ENCODE measurements at places on chromosomes 1 and 21.

- peaks cover 3% of the 10 kb centered on the region for H3K4me1 ChIP-seq
- H3K4me3 ChIP-seq, result no peak overlapping the region
- peak overlapping the region; percentile 15 for H3K27ac ChIP-seq
- no peaks in the 10 kb centered on the region for H3K36me3 ChIP-seq
- DNase-seq, result no peak
Observed at GRCh38 chr1:30404341-30404740, 319.0 kb downstream of the MATN1 start.

GRCh38 chr1:204295671-204296070 lies 64.1 kb downstream of the PLEKHA6 start:
- no peak for DNase-seq
- peaks cover 42% of the 10 kb centered on the region for H3K4me1 ChIP-seq
- H3K36me3 ChIP-seq, result no peaks in the 10 kb centered on the region
- H3K4me3 ChIP-seq, result no peak overlapping the region
- no peaks in the 10 kb centered on the region for H3K27me3 ChIP-seq

DNA sequence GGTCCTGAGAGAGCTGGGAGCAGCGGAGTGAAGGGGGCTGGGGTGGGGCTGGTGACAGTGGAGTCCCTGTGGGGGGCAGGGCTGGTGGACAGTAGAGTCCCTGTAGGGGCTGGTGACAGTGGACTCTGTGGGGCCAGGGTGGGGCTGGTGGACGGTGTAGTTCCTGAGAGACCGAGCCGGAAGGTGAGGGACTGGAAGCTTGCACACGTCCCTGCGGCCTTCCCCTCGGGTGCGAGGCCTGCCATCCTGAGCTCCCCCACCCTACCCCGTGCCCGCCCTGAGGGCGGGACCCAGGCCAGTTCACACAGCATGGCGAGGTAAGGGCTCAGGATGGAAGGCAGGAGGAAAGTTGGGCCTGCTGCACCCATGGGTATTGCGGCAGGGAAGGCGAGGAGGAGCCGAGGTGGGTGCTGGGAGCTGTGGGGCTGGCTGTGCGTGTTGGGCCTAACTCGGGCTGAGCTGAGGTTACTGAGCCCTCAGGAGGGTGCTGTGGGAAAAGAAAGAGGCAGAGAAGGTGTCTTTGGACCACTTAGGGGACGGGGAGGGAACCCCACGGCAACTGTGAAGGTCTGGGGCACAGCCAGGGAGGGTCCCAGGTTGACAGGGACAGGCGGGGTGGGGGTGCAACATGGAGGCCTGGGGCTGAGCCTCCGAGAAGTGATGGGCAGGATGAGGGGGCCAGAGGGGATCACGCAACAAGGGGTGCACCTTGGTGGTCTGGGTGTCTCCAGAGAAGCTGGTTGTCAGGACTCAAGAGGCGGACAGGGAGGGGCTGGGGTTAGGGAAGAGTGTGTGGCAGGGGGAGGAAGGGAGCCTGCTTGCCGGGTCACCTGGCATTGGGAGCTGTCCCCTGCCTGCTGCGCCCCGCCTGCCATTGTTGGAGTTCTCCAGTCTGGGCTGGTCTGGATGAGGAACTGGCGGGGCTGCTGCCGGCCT lies 60.8 kb downstream of the PRKCZ start:
- H3K27me3 ChIP-seq, result no peaks in the 10 kb centered on the region
- no peaks in the 10 kb centered on the region for H3K36me3 ChIP-seq
- no peaks in the 10 kb centered on the region for H3K4me1 ChIP-seq
- no peak for DNase-seq
- H3K4me3 ChIP-seq, result no peak overlapping the region
- H3K27ac ChIP-seq, result no peak overlapping the region

DNA sequence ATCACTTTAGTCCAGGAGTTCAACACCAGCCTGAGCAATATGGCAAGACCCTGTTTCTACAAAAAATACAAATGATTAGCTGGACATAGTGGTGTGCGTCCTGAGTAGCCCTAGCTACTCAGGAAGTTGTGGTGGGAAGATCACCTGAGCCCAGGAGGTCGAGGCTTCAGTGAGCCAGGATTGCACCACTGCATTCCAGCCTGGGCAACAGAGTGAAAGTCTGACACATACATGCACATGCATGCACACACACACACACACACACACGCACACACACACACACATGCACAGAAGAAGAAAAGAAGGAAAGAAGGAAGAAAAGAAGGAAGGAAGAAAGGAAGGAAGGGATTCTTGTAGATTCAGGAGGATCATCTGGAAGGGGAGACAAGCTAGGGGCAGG lies 104.4 kb upstream of the USP25 start:
- DNase-seq, result no peak
- H3K27me3 ChIP-seq, result no peaks in the 10 kb centered on the region
- H3K4me3 ChIP-seq, result no peak overlapping the region
- no peak overlapping the region for H3K27ac ChIP-seq

- H3K27me3 ChIP-seq, result no peaks in the 10 kb centered on the region
- no peak overlapping the region for H3K27ac ChIP-seq
- H3K36me3 ChIP-seq, result no peaks in the 10 kb centered on the region
- no peak for DNase-seq
- H3K4me3 ChIP-seq, result no peak overlapping the region
Observed at GRCh38 chr1:36528361-36529349, 45.9 kb upstream of the CSF3R start.
